ENCODE measurements at places on chromosomes 3 and 15.
A peak's percentile ranks its signal among the peaks of the same experiment; 100 is the strongest.

- no peak for DNase-seq
Measured at GRCh38 chr3:14897266-14897665, 50.1 kb upstream of the NR2C2 start.

DNA sequence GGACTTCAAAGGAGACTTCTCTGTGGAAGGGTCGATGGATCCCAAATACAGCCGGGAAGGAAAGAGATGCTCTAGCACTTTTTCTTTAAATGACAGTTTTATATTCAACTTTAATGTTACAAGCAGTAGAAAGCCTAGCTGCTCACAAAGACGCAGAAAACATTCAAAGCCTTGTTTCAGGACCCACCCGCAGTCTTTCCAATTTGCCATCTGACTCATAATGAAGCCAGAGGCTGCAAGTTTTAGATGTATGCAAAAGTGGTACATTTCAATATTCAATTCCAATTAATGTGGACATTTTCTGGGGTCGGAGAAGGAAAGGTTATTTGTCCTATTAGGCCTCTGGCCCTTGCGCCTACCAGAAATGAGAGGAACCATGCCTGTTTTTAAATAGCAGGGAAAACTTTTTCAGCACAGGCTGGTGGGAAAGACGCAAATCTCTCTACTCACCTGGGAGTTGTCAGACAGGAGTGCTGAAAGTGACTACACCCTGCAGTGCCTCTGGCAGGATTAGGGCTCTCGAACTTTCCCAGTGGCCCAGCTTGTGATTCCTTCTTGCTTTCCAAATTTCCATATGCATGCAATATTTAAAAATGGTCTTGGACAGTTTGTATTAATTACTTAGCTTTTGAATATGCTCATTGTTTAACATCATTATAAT lies 117.4 kb upstream of the MBNL1 start:
- DNase-seq, result no peak

GRCh38 chr15:76239786-76240185 lies 71.5 kb downstream of the ETFA start:
- DNase-seq, result peak; percentile 70

- no peak for DNase-seq
Measured at GRCh38 chr15:85316244-85316934, 64.0 kb upstream of the AKAP13 start.

GRCh38 chr3:21169948-21170347 lies 581.1 kb downstream of the ZNF385D start:
- DNase-seq, result peak; percentile 18

DNA sequence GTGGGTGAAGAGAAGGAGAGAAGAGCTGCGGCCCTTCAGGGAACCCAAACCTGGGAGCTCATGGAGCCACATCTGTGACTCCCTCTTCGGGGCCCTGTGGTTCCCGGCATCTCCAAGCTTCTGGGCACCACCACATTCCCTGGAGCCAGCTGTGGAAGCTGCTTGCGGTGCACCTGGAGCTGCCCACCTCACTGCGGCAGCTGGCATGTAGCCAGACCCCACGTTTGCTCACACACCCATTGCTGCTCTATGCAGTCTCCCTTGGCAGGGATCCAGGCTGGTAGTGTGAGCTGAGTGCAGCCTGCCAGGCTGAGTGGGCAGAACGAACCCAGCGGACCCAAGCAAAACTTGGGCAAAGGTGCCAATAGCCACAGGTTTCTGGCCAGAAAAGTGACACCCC lies 16.8 kb upstream of the PLA2G4E start:
- DNase-seq, result peak; percentile 55

GRCh38 chr3:1529676-1530075 lies 436.9 kb downstream of the CNTN6 start:
- no peak for DNase-seq

DNA sequence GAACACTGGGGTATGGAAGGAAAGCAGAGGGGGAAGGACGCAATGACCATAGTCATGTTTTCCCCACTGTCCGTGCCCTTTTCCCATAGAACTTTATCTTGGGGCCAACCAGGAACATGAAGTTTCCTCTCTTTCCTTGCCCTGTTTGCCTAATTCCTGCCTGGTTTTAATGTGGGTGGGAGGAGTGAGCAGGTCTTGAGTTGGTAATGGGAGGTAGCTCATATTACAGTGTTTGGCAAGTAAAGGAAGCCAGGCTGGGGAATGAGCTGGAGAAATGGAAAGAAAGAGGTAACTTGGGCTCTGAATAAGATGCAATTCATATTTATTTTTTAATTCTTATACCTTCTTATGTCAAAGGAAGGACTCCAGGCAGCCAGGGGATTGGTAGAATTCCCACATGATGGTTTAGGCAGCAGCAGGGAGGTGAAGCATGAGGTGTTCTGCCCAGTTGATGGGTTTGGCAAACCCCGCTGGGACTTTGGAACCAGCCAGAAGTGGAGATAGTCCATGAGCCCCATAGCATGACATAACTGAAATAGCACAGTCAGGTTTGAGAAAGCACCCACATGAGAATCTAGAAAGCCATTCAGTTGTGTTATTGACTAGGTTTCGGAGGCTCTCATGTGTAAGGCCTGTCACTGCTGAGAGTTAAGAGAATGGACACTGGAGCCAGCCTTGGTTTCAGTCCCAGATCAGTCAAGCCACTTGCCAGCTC lies 60.0 kb downstream of the CCK start:
- DNase-seq, result no peak

- no peak for DNase-seq
Measured at GRCh38 chr15:80214910-80215309, 37.1 kb downstream of the CTXND1 start.

DNA sequence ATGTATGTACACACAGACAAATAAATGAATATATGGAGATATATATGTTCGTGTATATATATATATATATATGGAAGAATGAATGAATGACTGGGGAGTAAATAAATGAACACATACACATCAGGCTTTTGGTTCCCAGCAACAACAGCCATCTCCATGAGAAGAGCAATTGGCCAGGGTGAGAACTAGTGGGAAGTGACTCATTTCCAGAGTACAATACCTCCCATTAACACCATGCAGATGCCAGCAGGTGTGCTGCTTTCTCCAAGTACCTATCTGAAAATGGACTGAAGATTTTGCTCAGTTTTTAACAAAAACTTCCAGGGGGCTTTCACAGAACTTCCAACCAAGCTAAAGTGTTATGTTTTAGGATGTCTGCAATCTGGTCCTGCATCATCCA lies 179.8 kb upstream of the SLC2A2 start:
- no peak for DNase-seq

GRCh38 chr3:51434110-51434509 lies 43.0 kb downstream of the RBM15B start:
- DNase-seq, result no peak

DNA sequence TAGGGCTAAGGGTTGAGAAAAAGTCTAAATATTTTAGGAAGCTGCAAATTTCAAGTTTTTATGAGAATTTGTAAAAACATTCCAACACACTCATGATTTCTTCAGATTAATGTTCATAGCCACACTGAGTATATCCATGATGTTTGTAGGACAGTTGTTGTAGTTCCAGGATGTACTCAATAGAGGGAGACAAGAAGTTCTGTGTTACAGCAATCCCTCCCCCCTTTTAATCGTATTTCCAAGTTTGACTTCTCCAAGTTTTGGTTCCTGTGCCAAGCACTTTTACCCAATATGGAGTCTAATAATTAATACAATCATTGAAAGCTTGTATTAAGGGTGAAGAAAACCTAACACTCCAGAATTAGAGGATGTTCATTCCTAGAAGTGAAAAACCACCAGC lies 143.4 kb downstream of the FEZF2 start:
- no peak for DNase-seq

DNA sequence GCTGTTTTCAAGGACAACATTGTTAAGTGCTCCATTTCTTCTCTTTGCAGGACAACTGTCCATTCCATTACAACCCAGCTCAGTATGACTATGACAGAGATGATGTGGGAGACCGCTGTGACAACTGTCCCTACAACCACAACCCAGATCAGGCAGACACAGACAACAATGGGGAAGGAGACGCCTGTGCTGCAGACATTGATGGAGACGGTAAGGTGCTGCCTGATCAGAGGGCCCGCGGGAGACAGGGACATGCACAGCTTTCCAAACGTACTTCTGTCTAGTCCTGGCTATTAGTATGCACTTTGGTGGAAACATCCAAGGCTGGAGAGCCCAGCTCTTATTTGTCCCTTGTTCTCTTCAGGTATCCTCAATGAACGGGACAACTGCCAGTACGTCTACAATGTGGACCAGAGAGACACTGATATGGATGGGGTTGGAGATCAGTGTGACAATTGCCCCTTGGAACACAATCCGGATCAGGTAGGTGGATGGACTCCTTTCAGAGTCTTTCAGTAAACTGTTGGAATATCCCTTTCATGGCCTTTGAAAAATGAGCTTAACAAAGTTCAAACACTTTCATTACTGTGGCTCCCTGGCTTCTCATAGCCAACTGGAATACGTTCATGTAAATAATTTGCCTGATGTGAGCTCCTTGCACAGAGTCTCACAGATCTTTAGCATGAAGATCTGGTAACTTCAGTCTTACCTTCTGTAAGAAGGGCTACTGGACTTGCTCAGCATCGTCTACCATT lies 10.4 kb downstream of the THBS1 start:
- DNase-seq, result no peak

- no peak for DNase-seq
Measured at GRCh38 chr15:65952391-65953053, 83.2 kb downstream of the RAB11A start.

- no peak for DNase-seq
Measured at GRCh38 chr15:100002086-100002620, 268.9 kb upstream of the LYSMD4 start.

DNA sequence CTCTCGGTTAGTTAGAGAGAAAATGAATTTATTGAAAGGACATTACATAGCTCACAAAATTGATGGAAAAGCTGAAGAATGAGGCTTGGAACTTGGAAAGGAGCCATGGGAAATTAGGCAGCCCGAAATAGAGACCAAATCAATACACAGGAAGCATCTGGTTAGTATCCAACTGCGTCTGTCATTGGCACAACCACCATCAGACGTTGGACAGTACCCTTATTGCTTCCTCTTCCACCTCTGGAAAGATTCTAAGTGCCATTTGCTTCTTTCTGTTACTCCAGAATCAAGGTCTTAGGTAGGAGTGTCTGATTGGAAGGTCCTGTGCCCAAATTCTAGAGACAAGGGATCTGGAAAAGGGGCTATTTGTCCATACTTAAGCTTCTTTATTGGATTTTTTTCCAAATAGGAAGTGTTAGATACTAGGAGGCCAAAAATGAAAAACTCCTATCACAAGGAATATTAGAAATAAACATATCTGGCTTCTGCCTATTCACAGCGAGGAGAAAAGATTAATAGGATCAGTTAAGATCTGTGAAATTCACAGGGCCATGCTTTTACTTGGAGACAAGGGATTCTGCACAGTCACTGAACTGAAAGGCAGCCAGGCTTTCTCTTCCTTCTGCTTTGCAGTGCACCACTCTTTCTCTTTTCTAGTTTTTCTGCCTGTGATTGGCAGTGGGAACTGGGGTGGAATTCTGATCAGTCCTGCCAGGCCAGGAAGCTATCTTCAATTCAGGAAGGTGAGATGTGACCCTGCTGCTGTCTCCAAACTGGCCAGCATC lies 10.7 kb upstream of the HACD2 start:
- DNase-seq, result no peak

DNA sequence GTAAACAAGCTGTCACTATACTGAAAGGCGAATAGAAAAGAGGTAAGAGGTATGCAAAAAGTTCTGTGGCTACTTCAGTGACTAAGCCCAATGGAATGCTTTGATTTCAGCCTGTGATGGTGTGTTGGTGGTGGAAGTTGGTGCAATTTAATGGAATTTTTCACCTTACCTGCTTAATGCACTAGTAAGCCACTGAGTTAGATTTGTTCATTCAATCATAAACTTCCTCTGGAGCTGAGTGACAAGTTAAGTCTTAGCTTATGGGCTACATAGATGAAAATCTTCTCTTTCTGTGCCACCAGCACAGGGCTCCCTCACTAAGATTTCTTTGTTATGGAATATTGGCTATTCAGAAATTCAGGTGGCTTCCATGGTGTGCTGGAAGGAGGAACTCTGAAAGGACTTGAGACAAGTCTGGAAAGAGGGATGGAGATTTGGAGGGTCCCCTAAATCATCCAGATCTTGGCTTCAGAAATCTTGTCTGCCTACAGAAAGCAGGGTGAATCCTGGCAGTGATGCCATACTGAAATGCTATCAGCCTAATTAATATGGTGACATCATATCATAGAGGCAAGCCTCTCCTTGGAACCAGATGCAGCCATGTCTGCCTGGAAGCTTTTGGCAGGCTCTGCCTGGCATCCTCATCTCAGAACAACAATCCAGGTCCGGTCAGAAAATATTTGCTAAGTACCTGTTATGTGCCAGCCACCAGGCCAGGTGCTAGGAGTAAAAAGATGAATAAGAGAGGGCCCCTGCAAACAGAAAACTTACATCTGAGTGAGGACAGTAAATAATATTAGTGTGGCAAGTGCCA lies 8.1 kb upstream of the GAP43 start:
- peak; percentile 24 for DNase-seq

DNA sequence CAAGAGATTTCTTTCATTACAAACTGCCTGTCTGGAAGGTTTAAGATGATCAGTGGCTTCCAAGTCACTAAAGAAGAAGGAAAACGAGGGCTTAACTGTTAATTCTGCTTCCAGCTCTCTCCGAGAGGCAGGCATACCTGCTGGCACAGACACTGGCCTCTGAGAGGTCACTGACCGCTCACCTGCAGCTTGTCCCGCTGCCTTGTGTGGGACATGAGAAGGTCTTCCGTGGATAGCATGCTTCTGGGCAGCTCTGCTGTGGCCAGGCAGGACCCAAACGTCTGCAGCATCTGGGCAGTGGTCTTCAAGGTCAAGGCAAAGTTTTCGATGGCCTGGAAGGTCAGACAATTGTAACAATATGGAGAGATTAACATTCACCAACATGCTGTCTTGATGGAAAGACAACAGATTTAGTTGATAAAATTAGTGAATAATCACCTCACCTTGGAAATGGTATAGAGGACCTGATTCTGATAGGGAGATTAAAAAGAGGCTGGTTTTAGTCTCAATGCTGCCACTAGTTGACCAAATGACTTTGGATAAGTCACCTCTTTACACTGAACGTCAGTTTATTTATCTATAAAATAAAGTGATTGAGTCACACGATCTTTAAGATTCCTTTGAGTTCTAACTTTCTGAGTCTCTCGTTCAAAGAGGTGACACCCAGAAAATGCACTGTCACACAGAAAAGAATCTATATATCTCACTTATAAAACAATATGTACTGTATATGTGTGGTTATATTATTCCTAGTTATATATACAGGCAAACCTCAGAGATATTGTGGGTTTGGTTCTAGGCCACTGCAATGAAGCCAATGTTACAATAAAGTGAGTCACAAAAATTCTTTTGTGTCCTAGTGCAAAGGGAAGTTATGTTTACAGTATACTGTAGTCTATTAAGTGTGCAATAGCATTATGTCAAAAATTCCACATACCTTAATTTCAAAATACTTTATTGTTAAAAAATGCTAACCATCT lies 65.1 kb downstream of the B3GNT5 start:
- no peak for DNase-seq

- DNase-seq, result no peak
Measured at GRCh38 chr3:123031051-123031450, 3.5 kb upstream of the SEMA5B start.

- no peak for DNase-seq
Measured at GRCh38 chr3:62585861-62586260, 212.5 kb upstream of the FEZF2 start.

- DNase-seq, result no peak
Measured at GRCh38 chr3:11392014-11392859, 120.0 kb downstream of the ATG7 start.

GRCh38 chr3:194404365-194405140 lies 5.5 kb upstream of the GP5 start:
- peak; percentile 79 for DNase-seq

GRCh38 chr3:124784686-124785382 lies 54.6 kb downstream of the UMPS start:
- no peak for DNase-seq

Data from NCI-H1105 treated with DMSO at 0.1 percent for 48 hours (cell line).